Left ventricle myocardium inferior (tissue), 1 donor: ENCODE measurements at places on chromosomes 2 and 18.

GRCh38 chr2:95390272-95390880 lies 12.1 kb upstream of the FAHD2A start:
- no peak for DNase-seq

DNA sequence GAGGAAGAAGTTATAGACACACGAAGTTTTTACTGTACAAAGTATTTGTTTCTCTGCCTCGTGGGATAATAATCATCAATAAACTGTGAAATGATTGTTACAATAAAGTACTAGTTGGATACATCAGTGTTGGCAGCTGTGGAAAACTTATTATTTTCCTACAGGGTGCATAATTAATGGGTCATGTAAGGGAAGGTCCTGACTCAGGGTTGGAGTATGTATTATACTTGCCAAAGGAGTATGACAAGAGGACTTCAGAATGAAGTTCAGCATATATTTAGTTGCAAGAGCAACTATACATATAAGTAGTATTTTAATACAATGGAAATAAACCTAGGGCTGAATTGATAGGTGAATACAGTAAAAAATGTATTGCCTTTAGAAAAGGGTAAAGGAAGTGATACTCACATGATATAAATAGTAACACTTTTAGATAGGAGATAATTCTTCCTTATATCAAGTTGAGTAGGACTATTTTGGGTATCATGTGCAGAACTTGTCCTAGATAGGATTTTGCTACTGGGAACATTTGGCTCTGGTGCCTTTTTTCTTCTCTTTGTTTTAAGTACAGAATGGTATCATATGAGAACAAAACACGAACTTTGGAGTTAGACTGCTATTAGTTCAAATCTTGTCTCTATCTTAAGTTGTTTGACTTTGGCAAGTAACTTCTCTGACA lies 79.1 kb downstream of the PLCL1 start:
- no peak for DNase-seq

DNA sequence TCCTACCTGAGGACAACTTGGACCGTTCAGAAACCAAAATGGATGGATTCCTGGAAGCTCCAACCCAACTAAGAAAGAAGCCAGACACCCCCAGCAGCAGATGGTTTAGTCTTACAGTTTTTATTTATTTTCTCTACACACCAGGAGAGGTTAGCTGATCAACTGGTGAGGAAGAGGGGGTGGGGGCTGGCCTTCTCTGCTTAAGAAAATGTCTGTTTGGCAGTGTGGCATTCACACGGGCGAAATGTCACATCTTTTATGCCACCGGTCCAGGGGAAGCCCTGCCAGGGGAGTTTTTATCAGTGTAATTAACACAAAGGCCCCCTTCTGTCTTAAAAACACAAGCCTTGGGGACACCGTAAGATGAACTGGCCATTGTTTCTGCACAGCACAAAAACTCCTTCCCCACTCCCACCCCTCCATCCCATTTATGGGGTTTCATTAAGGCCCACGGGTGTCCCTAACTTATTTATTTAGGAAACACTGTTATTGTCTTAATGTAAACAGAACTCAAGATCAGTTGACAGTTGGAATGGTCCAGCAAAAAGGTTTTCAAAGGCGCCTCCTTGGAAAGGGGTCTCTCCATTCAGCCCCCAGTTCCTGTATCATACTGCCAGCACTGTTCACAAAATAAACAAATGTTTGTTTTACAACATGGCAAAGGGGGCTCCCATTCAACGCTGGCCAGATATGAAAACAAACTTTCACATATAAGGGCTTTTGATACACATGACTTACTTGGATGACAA lies 217.0 kb downstream of the C1D start:
- no peak for DNase-seq

- DNase-seq, result no peak
Measured at GRCh38 chr2:18630541-18630940, 41.2 kb upstream of the NT5C1B start.

- no peak for DNase-seq
Measured at GRCh38 chr18:31576670-31577069, 15.0 kb upstream of the TTR start.

DNA sequence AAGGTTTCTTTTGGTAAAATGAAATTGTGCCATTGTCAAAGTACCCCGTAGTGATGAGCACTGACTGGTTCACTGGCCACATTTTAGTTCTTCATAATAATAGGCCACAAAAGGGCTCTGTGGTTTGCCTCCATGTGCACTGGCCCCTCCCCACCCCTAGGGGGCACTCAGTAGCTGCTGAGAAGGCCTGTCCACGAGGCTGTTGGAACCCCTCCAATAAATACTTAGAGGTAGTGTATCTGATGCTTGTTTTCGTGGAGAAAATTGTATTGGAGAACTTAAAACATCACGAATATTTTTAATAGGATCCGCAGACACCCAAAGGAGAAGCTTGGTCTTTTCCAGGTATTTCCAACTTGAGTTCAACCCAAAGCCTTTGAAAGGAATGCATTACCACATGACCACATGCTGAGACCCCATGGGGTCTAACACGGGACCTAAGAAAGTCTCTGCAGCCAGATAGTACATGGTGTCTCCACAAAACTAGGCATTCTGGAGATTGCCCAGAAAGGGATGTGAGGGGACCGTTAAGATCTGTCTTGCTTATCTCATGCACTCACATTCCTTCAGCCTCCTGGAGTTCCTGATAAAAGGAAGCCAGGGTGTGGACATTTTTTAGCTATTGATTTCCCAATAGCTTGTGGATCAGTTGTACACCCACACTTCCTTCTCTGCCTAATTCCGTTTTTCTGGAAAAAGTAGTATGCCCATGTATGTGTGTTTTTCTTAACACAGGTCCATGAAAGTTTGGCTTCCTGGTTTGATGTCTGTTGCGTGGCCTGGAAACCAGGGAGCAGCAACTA lies 28.5 kb upstream of the NOSTRIN start:
- peak; percentile 31 for DNase-seq

GRCh38 chr2:73032702-73033097 lies 38.8 kb downstream of the SFXN5 start:
- DNase-seq, result no peak

- DNase-seq, result no peak
Measured at GRCh38 chr2:120719491-120719890, 16.2 kb upstream of the GLI2 start.

GRCh38 chr2:226611196-226611943 lies 188.2 kb downstream of the IRS1 start:
- no peak for DNase-seq

DNA sequence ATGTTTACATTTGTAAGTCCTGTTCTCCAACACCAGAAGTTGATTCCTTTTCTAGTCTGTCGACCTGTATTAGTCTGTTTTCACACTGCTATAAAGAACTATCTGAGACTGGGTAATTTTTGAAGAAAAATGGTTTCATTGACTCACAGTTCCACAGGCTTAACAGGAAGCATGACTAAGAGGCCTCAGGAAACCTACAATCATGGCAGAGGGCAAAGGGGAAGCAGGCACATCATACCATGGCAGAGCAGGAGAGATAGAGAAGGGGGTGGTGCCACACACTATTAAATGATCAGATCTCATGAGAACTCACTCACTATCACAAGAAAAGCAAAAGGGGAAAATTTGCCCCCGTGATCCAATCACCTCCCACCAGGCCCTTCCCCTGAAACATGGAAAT lies 112.8 kb upstream of the MAP3K20 start:
- no peak for DNase-seq

DNA sequence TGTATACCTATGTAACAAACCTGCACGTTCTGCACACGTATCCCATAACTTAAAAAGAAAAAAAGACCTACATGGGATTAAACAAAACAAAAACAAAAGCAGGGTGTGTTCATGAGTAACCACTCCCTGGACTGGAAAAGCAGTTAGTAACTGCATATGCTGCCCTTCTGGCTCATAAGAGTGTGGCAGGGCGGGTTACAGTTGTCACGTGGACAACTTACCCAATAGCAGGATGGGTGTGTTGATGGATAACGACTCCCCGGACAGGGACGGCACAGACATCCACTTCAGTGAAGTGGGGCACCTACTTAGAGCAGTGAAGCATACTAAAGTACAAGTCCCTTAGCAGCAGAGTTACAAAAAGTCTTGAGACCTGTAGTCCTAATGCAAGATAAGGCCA lies 136.7 kb downstream of the CCBE1 start:
- no peak for DNase-seq

- DNase-seq, result no peak
Measured at GRCh38 chr2:85607268-85608215, 4.3 kb downstream of the C2orf68 start.

DNA sequence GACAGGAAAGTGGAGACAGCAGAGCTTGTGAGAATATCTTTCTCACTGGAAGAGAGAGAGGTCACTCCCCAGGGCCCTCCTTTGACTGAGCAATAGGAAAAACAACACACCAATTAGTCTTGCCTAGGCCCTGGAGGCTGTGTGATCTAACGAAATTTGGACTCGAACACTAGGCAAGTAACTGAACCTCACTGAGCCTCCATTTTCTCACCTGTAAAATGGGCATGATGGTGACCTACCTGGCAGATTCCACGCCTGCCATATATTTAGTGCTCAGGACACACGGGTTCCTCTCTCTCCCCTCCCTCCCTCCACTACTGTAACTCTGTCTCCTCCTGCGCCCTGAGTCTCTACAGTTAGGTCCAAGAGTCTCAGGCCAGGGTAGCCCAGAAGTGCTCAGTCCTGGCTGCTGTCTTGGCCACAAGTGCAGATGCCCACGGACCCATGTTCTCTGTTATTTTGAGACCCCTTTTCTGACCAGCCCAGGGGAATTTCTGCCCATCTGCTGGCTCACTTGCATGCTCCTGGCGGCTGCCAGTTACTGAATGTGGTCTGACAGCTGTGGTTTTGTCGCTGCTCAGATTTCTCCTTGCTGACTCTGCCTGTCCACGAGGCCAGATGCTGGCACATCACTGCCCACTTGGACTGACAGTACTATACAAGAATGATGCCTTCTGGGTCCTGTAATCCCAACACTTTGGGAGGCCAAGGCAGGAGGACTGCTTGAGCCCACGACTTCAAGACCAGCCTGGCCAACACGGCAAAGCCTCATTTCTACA lies 9.6 kb upstream of the GIGYF2 start:
- DNase-seq, result no peak

GRCh38 chr18:53458944-53459580 lies 765.4 kb downstream of the MBD2 start:
- DNase-seq, result peak; percentile 23

DNA sequence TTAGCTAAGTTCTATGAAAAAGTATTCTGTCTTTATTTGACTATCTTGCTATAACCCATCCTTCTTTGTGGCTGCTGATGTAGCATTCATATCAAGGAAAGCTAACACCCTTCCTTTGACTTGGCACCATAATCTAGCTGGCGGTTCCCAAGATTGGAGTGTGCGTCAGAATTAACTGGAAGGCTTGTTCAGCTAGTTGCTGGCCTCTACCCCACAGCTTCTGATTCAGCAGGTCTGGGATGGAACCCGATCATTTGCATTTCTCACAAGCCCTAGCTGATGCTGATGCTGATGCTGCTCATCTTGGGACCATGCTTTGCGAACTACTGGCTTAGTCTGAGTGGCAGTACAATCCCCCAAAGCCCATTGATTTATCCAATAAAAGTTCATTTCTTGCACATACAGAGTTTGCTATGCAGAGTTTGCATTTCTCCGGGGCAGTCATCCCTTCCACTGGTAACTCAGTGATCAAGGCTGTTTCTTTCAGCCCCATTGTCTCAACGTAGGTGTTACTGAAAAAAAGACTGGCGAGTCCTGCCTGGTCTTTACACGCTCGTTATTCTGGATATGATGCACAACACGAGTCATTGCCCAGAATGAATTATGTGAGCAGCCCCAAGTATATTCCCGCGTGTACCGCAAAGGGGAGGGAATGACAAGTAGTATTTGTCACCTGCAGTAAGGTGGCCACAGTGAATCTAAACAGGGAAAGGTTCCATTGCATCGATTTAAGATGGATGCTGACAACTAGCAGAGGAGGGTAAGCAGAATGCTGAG lies 96.5 kb downstream of the ZNF532 start:
- DNase-seq, result no peak

DNA sequence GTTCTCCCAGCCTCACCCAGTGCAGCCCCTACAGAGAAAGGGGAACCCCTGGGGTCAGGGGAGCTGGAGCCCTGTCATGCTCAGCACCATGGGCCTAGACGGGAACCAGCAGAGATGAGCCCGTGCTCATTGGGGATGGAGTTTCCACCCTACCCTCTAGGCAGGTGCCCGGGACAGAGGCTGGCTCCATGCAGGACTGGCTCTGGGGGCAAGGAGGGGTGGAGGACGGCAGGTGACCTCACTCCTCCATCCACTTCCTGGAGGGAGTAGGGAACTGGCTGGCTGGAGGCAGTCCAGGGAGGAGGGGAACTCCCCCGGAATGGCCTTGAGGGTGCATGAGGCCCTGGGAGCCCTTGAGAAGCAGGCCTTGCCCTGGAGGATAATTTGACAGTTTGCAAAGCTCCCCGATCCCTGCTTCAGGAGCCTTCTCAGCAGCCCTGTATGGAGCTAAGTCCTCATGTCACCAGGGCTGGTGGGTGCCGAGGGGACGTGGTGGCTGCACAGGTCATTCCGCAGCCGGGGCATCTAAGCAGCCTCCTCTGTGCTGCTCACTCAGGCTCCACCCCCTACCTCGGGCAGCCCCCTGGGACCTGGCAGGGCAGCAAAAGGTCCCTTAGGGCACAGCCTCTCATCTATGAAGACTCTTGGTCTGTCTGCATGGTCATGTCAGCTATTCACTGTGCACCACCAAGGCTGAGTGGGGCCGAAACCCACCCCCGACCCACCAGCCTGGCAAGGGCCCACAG lies 2.1 kb downstream of the NEURL3 start:
- DNase-seq, result no peak

DNA sequence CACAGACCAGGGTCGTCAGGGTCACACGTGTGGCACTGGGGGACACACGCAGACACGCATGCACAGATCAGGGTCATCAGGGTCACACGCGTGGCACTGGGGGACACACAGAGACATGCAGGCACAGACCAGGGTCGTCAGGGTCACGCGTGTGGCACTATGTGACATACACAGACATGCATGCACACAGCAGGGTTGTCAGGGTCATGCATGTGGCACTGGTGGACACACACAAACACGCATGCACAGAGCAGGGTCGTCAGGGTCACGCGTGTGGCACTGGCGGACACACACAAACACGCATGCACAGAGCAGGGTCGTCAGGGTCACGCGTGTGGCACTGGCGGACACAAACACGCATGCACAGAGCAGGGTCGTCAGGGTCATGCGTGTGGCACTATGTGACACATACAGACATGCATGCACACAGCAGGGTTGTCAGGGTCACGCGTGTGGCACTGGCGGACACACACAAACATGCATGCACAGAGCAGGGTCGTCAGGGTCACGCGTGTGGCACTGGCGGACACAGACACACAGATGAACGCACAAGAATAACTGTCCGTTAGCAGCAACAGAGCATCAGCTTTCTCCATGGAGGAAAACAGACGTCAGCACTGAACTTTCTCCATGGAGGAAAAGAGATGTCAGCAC lies 34.9 kb downstream of the HDAC4 start:
- no peak for DNase-seq

- DNase-seq, result no peak
Measured at GRCh38 chr2:126224776-126225175, 431.2 kb upstream of the GYPC start.
